Activated T-cell treated with anti-CD3 and anti-CD28 coated beads for 1 hour (primary cell): ENCODE measurements at places on chromosomes 5 and 9.

DNA sequence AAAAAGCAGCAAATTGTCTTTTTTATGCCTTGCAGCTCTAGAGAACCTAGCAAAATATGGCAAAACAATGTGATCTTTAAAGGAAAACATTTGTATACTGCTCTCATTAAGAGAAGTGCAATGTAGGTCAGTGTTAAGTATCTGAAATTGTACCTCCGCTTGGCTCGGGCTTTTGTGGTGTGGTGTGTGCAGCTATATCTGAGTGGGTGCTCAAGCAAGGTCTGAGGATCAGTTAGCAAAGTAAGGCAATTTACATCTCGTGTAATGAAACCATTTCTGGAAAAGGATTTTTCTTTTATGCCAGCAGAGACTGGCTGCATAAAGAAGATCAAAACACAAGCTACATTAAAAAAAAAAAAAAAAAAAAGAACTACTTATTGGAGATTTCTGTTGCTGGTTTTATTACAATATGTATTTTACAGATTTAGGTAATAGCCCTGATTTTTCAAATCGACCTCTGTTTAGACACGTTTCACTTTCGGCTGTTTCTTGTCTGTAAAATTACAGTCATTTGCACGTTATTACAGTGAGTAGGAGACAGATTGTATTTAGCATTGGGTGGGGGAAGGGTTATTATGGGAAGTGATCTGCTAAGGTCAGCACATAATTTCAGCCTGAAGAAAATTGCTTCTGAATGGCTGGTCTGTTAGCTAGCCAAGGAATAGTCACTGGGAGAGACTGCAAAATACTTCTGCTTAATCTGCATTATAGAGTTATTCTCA, 7.9 kb upstream of the ZNF608 start:
- no peak for DNase-seq

- DNase-seq = no peak
These were observed 22.4 kb downstream of the ARPC5L start for GRCh38 chr9:124884376-124884775.

- no peak for DNase-seq
These were observed 72.8 kb upstream of the PITX1 start for GRCh38 chr5:135106610-135107471.

DNA sequence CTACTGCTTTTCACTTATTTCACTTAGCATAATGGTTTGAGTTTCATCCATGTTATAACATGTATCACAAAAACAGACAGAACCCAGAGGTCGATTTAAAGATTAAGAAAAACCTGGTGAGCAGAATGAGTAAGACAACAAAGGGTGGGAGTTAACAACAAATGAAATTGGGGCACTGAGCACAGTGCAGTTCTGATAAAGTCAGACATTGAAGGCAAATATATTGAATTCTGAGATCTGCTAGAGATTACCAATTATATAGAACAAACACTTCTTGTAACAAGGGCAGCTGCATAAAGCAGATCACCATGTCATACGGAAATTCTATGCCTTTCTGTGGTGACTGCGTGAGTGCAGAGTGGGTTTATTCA, 517.3 kb upstream of the RORB start:
- DNase-seq = no peak

DNA sequence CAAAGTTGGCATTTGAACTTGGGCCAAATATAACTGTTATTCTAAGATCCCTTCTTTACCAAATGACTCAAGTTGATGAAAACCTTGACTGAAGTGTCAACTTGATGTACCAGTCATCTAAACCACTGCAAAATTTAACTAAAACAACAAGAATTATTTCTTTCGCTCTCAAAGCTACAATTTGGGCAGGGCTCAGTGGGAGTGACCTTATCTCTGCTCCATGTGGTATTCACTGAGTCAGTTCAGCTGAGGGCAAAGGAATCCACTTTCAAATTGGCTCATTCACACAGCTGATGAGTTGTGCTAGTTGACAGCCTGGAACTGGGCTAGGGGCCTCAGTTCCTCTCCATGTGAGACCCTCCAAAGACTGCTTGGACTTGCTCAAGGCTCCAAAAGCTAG, 166.3 kb downstream of the RORB start:
- DNase-seq = no peak

DNA sequence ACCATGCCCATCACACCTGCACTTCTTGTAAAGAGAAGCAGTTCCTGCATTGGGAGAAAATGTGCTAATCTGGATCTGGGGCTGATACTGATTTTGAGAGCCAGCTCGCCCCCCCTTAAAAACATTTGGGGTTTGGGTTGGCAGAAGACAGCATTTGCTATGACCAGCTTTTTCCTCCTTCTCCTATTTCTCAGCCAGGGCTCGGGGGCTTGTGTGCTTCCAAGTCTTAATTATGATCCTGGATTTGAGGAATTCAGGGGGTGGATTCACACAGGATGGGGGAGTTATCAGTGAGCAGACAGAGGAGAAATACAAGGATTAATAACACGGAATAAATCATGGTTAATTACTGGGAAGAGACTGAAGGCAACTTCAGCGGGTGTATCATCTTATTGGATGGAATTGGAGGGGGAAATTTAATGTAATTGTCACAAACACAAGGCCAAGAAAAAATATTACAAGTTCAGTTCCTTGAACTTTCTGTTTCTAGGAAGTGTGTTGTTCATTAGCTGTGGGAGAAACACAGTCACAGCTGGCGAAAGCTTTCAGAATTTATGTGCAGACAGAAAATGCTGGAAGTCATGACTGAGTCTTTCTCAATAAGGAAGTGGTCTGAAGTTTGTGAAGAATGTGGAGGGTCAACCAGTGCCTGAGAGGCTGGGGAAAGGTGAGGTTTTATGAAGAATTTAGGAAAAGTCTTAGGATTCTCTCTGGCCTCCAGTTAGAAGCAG, 15.3 kb downstream of the C9orf152 start:
- DNase-seq = no peak

GRCh38 chr5:112159435-112159834, 259.6 kb downstream of the EPB41L4A start:
- DNase-seq = no peak

GRCh38 chr9:135797507-135798262, 95.7 kb downstream of the KCNT1 start:
- no peak for DNase-seq

DNA sequence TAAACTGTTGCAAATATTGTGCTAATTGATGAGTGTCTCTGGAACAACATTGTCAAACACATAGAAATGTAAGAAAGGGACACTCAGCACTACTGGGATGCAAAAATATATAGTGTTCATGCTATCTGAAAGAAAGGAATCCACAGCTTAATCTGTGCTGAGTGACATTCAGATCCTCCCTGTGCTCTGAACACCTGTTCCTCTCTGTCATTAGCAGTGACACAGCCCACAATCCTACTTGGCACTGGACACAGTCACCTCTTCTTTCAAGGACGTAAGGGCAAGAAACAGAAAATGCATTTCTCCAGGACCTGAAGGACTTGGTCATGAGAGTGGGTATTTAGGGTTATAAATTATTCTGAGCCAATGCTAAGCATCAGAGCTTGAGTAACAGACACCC, 121.4 kb upstream of the SV2C start:
- DNase-seq = no peak

DNA sequence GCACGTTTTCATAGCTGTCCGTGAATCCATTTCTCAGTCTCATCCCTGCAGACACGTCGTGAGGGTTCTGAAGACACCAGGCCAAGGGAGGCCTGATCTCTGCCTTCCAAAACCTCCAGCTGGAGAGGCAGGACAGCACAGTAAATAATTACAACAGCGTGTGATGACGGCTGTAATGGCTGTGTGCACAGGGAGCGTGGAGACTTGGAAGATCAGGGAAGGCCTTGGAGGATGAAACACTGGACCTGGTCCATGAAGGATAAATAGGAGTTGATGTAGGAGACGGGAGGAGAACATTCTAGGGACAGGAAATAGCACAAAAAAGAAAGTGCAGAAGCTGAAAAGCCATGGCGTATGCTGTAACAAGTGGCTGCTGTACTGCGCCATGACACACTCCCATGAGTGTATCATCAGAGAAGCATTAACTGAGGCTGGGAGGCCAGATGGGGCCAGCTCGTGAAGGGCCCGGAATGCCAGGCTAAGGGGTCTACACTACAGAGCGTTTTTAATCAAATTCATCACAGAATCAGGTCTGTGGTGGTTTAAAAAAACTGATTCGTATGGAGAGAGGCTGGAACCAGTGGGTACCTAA, 97.2 kb downstream of the CRB2 start:
- no peak for DNase-seq

DNA sequence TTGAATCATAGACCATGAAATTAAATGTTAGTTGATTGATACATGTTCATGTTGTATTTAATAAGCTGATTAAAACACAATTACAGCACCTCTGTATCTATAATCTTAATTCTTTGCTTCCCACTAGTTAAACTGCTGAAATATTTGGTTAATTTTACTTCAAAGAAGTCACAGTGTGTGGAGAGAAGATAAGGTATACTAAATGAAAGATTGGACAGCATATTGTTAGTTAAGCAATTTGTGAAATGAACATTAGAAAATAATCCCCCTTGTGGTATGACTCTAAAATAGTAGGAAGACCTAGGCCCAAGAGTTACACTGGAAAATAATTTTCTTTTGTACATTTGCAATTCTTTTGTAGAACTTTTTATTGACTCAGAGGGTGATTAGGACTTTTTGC, 30.3 kb downstream of the MAN2A1 start:
- no peak for DNase-seq

- DNase-seq = no peak
These were observed 302.3 kb downstream of the ARL15 start for GRCh38 chr5:54007827-54008777.

- no peak for DNase-seq
These were observed 4.3 kb downstream of the SPINK4 start for GRCh38 chr9:33244137-33244784.

DNA sequence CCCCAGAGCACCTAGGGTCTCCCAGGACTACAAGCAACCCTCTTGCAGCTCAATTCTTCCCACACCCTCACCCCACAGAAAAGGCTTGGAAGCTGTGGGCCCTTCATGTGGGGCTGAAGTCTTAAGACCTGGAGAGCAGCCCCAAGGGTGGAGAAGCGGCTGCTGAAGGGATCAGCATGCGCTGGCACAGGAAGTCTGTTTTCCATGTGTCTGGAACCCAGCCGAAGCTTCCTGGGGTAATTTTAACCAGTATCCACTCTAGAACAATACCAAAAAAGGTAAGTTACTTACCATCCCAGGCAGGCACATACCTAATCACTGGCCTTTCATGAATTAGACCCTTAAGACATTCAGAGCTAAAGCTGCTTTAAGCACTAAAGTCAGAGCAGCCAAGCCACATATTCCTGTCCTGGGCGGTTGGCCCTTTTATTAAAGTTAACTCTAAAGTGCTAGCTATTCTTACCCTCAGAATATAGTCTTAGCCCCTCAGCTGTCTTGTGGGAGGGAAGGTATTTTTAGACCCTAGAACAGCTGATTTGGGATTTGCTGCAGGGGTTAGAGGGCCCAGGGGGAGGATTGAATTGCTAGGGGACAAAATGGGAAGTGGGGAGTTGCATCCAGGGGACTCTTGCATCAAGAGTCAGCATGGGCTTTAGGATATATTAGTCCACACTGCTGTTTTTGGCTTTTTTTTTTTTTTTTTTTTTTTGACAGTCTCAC, 6.9 kb downstream of the IL17B start:
- DNase-seq = no peak

- DNase-seq = no peak
These were observed 1056.8 kb downstream of the MAT2B start for GRCh38 chr5:164561933-164562872.

DNA sequence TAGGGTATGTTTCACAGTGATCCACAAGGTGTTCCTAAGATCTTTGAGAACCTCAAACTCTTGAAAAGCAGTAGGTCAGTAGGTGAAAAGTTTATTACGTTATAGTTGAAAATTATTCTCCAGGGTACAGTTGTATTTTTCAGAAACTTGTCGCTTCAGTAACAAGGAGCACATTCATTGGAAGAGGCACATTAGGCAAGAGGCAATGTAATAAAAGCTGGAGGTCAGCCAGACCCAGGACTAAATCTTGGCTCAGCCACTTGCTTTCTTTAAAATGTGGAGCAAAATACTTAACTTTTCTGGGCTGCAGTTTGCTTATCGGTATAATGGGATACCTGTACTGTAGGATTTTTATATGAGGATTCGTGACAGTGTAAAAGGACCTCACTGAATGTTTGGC, 45.6 kb downstream of the TLE4 start:
- no peak for DNase-seq

GRCh38 chr9:124975131-124975530, 34.2 kb upstream of the GOLGA1 start:
- DNase-seq = no peak

DNA sequence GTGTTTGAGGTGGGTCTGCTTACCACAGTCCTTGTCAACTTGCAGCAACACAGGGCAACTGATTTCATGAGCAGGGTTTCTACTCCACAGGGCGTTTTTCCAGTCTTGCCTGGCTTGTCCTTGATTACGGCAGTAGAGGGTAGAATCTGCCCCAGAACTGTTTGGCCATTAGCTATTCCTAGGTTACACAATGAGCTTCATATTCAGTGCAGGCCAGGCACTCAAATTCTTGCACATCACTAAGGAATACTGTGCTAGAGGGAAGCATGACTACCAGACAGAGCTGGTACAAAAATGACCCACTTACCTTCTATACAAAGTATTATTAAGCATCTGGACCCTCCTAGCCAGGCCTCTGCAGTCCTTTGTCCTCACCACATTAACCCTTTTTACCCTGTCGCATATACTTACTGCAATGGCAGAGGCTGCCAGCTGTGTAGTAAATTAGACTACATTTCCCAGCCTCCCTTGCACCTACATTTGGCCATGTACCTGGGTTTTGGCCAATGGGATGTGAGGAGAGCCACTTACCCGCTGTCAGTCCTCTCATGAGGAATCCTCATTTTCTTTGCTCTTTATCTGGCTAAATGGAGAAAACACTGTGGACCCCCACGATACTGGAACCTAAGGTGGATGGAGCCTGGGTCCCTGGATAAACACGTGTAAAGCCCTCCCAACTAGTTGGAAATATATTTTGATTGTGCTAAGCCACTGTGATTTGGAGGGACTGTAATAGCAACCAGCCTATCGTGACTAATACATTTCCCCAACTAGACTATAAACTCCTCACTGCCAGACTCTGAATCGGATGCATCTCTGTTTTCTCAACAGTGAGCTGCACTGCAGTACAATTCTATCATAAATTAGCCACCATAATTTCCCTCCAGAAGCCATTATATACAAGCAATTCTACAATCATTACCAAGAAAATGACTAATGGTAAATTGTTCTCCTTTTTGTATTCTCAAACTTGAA, 218.7 kb downstream of the GLIS3 start:
- DNase-seq = no peak

- DNase-seq = no peak
These were observed 108.7 kb downstream of the LIFR start for GRCh38 chr5:38447786-38448185.

DNA sequence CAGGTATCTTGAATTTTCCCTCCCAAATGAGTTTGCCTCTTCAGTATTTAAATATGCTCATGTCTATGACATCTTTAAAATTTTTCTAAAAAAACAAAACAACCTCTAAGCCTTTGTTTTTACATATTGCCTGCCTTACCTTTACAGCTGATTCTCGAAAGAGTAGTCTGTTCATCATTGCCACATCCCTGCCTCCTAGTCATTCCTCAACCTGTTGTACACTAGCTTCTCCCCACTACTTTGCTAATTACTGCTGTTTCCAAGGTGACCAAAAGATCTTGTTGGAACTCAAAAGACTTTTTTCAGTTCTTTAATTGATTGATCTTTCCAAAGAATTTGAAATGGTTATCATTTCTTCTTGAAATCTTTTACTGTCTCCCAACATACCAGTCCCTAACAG, 1.9 kb upstream of the NADK2 start:
- DNase-seq = no peak

- DNase-seq = no peak
These were observed 30.9 kb downstream of the GDNF start for GRCh38 chr5:37808945-37809344.
